ENCODE measurements at places on chromosomes 12 and 14.

- DNase-seq: no peak
Measured at GRCh38 chr14:64035143-64035542, 182.3 kb downstream of the SYNE2 start.

- DNase-seq: no peak
Measured at GRCh38 chr12:19978193-19978592, 390.1 kb upstream of the PDE3A start.

DNA sequence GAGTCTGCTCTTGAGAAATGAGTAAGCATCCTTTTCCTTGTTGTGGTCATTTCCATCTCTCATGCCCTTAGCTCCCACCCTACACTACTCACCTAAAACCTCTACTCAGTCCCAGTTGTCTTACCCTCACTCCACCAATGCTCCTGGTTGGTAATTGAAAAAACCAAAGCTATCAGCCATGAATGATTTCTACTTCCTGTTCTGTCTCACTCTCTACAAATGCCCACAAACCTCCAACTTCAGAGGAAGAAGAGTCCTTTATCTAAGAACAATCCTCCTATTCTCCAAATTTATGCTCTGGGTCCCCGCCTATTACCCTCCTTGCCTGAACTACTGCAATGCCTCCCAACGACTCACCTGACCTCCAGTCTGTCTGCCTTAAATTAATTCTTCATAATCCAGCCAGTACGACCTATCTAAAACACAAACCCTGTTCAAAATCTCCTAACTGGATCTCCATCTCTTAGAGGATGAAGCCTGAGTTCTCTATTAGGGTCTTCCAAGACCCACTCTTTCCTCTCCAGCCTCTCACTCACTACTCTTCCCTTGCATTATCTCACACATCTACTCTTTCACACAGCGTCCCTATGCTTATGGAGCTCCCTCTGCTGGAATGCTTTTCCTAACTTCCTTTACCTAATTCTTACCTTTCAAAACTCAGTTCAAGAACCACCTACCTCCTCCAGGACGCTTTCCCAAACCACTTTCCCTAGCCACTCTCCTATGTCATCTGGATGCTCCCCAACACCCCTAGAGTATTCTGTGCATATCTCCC lies 2.2 kb downstream of the DHRS1 start:
- DNase-seq: no peak

- no peak for DNase-seq
Measured at GRCh38 chr14:53183056-53183455, 29.9 kb upstream of the DDHD1 start.

DNA sequence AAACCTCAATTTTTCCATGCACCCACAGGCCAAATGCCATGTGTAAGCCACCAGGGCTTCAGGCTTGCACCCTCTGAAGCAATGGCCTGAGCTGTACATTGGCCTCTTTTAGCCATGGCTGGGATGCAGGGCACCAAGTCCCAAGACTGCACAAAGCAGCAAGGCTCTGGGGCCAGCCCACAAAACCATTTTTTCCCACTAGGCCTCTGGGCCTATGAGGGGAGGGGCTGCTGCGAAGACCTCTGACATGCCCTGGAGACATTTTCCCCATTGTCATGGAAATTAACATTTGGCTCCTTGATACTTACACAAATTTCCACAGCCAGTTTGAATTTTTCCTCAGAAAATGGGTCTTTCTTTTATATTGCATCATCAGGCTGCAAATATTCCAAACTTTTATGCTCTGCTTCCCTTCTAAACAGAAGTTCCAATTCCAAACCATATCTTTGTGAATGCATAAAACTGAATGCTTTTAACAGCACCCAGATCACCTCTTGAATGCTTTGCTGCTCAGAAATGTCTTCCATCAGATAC lies 14.3 kb upstream of the OSBPL8 start:
- DNase-seq: no peak

DNA sequence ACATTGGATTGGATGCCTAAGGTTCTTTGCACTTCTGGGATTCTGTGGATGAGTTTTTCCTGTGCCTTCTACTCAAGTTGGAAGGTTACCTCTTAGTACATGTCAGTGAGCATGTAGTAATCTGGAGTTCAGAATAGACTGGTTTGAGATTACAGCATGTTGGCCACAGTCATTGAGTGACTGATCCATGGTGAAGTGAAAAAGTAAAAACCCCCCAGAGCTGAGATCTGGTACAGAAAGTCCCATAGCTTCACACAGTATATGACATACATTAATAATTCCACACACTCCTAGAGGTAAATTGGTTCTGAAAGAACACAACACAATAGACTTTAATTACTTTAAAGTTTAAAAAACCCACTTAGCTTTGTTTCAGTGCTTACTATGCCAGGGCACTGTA lies 11.9 kb upstream of the CCND2 start:
- no peak for DNase-seq

GRCh38 chr14:24988760-24989159 lies 61.2 kb downstream of the STXBP6 start:
- DNase-seq: no peak

- no peak for DNase-seq
Measured at GRCh38 chr14:47959740-47960139, 284.3 kb upstream of the MDGA2 start.
